ENCODE measurements at places on chromosomes 11 and 22.

DNA sequence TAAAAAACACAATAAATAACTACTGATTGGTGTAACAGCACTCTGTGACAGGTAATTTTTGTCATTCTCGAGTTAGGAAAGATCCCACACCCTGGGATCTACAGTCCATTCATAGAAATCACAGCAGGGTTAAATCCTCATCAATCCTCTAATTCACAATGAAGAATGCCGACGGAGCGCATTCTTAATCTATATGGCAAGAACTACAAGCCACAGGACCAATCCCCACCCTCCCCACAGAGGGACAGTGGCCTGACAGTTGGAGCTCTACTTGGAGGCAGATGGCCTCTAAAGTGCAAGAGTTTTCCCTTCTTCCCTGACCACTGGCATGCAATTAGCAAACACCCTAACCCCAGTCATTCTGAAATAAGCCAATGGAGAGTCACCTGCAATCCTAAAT, 34.2 kb downstream of the TCF20 start:
- DNase-seq, result no peak

- no peak for DNase-seq
Observed at GRCh38 chr11:69691463-69691862, 12.4 kb downstream of the FGF19 start.

DNA sequence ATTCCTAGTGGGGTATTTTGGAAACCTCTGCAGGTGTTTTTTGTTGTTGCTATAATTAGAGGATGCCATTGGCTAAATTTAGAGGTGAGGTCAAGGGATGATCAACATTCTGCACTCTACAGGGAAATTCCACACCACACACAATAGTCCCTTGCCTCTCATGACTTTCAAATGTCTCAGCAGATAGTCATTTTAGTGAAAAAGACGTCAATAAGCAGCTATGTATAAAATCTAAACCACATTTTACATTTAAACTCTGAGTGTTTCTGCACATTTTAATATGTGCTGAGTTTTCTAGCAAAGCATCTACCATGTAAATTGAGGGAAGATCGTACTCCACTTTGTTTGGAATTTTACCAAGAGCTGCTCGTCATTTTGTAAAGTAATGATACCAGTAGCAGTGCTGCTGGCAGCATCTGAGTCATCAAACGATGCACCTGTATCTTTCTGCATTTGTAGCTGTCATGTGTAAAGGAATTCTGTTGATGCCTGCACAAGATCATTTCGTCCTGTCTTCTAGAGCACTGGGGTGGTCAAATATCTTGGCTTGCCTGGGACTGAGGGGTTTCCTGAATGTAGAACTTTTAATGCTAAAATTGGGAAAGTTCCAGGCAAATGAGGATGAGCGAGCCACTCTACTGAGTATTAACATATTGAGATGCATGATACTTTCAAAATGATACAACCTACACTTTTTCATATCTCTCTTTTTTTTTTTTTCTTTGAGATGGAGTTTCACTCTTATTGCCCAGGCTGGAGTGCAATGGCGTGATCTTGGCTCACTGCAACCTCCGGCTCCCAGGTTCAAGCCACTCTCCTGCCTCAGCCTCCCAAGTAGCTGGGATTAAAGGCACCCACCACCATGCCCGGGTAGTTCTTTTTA, 414.5 kb upstream of the SYN3 start:
- DNase-seq, result peak; percentile 26

DNA sequence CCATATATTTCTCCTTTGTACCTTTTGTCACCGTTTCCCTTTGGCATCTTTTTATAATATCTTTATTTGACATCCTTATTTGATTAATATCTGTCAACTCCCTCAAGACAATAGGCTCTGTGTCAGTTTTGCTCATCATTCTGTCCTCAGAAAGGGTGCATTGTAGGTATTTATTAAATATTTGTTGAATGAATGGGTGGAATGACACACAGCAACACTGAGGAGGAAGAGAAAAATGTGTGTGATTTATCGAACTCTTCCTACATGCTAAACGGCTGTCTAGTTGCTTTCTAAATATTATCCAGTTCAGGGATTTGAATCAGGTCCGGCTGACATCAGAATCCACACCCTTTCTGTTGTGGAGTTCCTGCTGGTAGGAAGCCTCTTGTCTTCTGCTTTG, 98.2 kb downstream of the NAV2 start:
- no peak for DNase-seq

GRCh38 chr11:15943418-15944197, 412.7 kb downstream of the SOX6 start:
- no peak for DNase-seq

DNA sequence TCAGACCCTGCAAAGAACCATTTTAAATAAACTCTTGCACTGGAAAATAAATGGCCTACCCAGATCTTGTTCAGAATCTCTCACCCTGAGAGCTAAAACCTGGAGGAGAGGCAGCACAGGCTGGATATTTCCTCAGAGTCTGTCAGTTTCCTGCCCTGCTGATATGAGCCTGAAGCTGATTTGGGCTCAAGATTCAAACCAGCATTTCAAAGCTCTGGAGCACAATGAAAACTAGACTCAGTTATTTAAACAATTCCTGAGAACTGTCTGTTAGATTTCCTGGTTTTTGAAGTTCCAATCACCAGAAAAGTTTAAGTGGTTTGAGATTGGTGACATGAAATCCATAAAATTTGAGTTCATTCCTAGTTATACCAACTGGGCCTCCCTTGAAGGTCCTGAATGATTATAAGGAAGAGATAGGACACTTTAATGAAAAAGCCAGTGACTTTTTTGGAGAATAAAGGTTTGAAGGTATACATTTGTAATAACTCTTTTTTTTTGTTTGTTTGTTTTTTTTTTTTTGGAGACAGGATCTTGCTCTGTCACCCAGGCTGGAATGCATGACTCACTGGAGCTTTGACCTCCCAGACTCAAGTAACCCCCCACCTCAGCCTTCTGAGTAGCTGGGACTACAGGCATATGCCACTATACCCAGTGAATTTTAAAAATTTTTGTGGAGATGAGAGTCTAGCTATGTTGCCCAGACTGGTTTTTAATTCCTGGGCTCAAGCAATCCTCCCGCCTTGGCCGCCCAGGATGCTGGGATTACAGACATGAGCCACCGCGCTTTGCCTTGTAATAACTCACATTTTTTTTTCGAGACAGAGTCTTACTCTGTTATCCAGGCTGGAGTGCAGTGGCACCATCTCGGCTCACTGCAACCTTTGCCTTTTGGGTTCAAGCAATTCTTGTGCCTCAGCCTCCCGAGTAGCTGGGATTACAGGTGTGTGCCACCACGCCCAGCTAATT, 8.0 kb upstream of the ESAM start:
- DNase-seq, result peak; percentile 65

DNA sequence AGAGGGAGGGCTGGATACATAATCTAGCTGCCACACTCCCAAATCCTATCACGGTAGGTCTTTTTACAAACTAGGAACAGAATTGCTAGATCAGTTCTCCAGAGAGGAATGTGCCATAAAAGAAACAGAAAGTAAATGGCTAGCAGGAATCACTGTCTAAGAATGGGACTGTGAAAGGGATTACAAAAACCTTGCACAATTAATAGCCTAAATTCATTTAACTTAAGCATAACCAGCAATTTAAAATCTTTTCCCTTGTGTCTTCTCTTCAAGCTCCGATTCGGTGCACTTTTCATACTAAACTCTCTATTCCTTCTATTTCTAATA, 35.2 kb downstream of the APOL5 start:
- DNase-seq, result peak; percentile 12

GRCh38 chr11:123478352-123478987, 48.4 kb downstream of the GRAMD1B start:
- DNase-seq, result peak; percentile 84

GRCh38 chr11:30295178-30295885, 27.6 kb upstream of the ARL14EP start:
- DNase-seq, result no peak

DNA sequence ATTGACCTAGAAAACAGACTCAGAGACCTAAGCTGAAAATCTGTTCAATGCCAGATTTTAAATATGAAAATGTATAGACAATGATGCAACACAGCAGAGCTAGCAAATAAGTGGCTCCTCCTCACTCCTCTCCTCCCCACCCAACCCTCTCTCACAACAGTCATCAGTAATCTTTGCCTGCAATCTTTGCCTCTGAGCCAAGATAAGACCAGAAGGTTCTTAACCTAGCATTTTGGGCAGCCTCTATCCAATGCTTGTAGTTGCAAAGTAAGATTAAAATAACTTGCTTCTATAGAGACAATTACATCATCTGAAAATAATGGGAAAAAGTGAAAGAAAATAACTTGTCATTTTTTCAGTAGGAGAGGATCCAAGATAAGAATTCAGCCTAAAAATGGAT, 117.3 kb downstream of the PARVA start:
- no peak for DNase-seq

- DNase-seq, result no peak
Observed at GRCh38 chr11:129596351-129596750, 219.3 kb upstream of the TMEM45B start.

DNA sequence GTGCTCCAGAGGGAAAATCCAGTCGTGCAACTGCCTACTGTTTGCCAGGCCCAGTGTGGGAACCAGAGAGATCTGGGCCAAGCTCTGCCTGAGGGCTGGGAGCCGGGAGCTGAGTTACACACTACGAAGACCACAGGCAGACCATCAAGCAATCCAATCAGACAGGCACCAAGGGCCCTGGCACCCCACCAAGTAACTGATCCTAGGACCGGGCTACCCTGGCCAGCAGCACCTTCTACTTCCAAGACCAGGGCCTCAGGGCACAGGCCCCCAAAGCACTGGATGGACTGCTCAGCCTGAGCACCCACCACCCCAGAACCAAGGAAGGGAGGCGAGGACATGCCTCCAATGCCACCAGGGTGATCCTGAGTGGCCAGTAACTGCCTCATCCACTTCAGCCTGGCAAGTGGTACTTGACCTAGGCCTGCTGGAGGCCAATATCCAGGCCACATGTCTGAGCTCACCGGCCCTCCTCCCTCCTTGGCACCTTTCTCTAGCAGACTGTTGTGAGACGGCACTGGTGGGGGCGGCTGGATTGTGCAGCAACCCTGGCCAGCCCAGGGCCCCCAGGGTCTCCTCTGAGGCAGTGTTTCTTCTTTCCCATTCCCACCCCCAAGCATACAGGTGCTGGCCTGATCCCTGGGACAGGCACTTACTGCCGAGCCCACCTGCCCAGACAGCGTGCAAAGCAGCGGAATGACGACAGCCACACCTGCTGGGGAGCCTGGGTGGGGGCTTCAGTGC, 20.7 kb upstream of the ARFGAP3 start:
- DNase-seq, result no peak

DNA sequence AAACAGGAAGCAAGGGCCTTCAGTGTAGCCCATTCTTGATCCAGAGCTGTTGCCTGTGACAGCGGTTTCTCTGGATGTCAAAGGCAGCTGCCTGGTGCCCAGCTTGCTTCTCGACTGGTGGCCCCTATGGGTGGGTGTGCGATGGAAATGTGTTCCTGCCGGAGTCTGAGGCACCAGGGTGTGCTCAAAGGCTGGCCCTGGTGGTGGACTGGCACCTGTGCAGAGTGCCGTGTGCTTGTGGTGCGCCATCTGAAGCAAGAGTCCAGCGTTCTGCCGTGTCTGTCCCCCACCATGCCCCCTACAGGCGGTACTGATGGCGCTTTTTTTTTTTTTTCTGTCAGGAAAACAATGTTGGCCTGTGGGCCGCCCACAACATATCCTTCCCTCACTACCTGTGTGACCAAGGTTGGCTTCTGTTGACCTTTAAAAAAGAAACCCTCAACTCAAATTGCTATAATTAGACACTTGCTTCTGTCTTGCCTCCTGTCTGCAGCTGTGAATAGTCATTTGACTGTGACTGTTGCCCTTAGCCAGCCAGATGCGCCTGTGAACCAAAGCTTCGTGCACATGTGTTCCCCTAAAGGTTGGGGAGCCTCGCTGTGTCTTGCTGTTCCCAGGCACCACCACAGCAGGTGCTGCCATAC, 4.7 kb upstream of the RANBP1 start:
- DNase-seq, result peak; percentile 39

DNA sequence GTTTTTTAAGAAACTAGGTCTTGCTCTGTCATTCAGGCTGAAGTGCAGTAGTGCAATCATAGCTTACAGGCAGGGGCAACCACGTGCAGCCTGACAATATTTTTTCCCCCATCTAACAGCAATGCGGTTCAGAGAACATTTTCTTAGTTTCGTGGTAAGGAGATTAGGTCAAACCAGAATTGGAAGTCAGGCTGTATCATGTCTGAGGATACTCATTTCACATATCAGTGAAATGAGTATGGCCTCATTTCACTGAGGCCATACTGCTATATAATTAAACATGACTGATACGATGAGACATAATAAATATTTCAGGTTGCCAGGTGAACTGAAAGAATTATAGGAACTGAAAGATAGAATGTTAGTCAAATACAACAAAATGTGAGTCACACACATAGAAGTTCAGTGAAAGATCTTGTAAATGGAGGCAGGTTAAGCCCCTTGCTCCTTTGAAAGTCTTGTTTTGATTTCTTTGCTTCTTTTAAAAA, 32.5 kb upstream of the IZUMO1R start:
- no peak for DNase-seq

GRCh38 chr22:17213976-17214375, 5.3 kb downstream of the ADA2 start:
- peak; percentile 47 for DNase-seq

DNA sequence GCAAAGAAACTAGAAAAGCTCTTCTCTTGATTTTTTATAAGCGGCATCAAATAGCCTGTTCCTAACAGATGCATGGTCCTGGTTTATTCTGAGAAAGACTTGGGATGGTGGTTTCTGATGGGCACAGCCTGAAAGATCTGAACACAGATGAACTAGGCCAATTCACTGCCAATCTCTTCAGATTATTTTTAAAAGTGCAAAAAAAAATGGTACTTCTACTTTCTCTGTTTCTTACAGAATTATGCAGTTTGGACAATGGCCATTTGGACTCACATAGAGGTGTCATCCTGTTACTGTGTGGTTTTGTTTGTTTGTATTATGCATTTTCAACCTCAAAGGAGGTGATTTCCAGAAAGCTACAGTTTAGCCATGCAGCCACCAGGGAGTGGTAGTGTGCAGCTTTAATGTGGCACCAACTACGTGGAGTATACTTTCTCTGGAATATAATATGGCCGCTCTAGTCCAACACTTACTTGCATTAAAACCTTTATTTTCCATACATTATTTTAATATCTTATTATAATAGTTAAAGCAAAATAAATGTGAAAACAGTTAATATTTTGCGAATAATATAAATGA, 469.8 kb upstream of the KIRREL3 start:
- peak; percentile 38 for DNase-seq

- no peak for DNase-seq
Observed at GRCh38 chr11:76114238-76114637, 92.1 kb downstream of the WNT11 start.

DNA sequence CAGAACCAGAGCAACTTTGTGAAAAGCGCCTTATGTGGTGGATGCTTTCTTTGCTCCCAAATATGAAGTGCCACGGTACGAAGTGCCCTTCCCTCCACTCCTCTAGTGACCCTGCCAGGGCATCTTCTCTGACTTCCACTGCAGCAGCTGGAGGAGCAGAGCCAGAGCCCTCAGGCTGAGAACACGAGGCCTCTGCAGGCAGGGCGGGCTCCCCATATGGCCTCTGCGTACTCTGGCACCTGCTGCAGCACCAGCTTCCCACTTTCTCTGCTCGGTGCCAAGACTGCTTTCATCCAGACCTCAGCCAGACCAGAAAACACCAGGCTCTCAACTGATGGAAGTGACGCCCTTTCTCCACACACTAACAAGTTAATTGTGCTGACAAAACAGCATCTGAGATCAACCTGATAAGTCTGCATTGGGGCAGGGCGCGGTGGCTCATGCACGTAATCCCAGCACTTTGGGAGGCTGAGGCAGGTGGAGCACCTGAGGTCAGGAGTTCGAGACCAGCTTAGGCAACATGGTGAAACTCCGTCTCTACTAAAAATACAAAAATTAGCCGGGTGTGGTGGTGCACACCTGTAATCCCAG, 12.8 kb downstream of the UFD1 start:
- no peak for DNase-seq

All from astrocyte of the hippocampus (primary cell).